ENCODE measurements at places on chromosomes 4 and X. TPM values are rescaled to one million over a fixed set of nuclear protein-coding genes. Genes with fewer than 3 reads are reported as not detected.

DNA sequence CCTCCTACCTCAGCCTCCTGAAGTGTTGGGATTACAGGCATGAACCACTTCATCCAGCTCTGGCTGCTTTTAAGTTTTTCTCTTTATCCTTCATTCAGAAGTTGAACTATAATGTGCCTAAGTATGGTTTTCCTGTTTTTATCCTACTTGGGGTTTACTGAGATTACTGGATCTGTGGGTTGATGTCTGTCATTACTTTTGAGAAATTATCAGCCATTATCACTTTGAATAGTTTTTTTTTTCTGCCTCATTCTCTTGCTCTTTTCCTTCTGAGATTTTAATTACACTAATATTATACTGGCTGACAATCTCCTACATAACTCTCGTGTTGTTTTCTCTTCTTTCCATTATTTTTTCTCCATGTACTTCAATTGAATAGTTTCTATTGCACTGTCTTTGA is 47.6 kb upstream of the MORC4 start:
- no peak for DNase-seq

DNA sequence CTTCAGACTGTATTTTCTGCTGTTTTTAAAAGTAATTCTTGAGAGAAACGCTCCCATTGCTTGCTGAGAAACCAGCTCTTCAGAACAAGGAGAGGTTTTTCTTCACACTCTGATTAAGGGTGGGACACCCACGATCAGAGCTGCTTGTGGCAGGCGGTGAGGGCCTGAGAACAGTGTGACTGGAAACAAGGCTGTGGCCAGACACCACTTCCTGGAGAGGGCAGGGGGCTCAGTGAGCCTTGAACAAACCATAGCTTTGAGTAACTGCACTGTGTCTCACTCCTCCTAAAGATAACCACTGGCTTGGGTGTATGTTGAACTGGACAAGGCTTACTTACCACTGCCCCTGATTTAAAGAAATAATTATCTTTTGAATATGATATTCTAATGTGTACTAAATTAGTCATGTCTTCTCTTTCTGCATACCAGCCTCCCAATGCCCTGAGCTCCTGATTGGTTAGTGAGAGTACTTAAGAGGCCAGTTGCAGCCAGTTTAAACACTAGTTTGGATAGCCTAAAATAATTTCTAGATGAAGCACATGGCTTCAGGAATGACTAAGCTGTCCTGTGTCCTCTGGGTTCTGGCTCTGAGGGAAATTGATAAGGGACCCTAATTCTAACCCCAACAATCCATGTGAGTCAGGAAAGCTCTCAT is 3.7 kb upstream of the GPR82 start:
- no peak for DNase-seq

MAMLD1 gene
- total RNA-seq: 1.5 TPM

- no peak for DNase-seq
Measured at GRCh38 chrX:15816438-15816809, 26.1 kb downstream of the ZRSR2 start.

PLRG1 gene
- total RNA-seq: 46.0 TPM
